ENCODE measurements at places on chromosomes 3 and 15.

GRCh38 chr3:100277255-100277800 is 16.5 kb downstream of the TBC1D23 start:
- no peak for DNase-seq

DNA sequence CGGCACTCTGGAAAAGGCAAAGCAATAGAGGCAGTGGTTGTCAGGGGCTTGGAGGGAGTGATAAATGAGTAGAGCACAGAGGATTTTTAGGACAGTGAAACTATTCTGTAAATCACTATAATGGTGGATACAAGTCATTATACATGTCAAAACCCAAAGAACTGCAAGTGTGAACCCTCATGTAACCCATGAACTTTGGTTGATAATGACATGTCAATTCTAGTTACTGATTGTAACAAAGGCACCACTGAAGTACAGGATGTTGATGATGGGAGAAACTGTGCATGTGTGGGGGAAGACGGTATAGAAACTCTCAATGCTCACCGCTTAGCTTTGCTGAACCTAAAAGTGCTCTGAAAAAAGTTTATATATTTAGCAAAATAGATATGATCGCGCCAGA is 36.0 kb downstream of the BTLA start:
- no peak for DNase-seq

DNA sequence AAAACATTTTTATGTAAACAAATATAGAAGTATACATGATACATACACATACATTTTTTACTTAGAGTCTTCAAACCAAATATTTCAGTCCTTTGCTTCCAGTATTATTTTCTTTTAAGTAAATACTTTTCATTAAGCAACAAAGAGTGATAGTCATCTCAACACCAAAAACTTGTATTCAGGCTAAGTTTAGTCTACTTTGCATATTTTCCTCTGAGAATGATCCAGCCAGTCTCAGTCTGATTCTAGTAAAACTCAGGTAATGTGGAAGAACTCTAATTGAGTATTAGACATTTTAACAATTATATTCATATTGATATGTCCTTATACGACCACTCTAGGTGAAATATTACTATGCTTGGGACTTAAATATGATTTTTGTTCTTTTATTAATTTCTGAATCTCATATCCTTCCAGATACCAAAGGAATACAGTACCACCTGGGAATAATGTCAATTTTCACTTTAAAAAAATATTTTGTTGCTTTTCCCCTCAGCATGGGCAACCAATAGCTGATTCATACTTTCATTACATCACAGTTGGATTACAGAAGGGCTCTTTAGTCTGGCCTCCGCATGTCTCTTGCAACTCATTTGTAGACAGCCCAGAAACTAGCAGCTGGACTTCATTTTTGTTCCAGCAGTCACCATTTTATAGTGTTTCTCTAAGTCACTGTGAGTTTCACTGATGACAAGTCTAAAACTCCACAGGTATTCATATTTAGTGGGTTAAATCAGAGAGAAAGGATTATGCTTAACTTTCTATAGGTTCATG is 390.4 kb downstream of the ZBTB20 start:
- no peak for DNase-seq

DNA sequence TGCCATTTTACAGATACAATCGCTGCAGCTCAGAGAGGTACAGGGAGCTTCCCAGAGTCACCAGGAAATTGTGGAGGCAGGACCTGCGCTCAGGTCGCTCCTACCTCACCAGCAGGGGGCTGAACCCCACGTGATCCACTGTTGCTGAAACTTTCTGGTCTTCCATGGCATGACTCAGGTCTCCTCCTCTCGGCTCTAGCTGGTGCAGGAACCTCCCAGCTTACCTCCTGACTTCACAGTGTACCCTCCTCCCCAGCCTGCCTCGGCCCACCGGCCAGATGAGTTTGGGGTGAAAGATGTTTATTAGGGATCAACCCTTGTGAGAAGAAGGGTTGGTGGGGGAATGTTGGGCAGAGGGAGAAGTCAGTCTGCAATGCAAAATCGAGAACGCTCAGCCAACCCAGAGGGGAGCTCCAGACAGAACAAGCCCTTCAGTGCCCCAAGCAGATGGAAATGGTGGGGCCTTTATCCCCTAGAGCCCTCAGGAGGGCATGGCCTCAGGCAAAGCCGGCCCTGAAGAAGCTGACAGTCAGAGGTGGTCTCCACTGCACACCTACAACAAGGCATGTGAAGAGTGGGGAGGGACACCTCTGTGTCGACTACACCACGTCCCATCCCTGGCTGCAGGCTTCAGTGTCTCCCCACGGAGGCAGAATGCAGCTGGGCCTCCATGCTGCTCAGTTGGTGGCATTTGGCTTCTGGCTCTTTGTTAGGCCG is 118.6 kb upstream of the PRR20G start:
- DNase-seq, result no peak

DNA sequence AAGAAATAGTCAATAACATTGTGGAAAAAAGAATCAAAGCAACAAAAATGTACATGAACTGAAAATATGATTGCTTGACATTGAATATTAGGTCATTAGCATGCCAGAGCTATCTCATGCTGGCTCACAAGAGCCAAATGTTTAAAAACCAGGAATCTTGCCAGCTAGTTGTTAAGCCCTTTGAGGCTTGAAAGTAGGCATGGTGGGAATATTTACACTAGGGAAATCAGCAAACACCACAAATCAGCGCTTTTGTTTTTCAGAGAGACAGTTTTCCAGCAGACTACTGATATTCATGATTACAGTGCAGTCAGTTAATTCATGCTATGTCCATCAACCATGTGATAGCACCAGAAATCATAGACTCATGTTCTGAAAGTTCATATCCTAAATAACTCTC is 144.8 kb downstream of the ARPP21 start:
- no peak for DNase-seq

Measured in nucleus accumbens (tissue), 56 donors.